Endothelial cell (in vitro differentiated cells): ENCODE measurements at places on chromosomes 2 and 18. TPM values are rescaled to one million over a fixed set of nuclear protein-coding genes. Genes with fewer than 3 reads are reported as not detected.
A peak's percentile ranks its signal among the peaks of the same experiment; 100 is the strongest.

DNA sequence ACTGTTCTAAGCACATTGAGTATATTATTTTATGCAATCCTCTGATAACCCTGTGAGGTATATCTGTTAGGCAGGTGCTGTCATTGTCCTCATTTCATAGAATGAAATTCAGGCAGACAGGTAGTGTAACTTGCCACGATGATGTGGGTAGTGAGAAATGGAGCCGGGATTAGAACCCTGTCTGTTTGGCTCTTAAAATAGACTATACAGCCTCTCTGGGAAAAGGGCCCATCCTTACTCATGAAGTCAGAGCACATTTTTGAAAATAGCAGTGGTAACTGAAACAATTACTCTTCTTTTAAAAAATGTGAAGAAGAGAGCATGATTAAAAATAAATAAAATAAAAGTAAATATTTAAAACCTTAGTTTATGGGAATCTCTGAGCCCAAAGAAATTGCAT lies 23.0 kb downstream of the FAM171B start:
- no peak overlapping the region for H3K4me3 ChIP-seq
- H3K27me3 ChIP-seq: no peaks in the 10 kb centered on the region
- H3K27ac ChIP-seq: no peak overlapping the region
- no peak for DNase-seq
- H3K36me3 ChIP-seq: no peaks in the 10 kb centered on the region

GRCh38 chr2:173204316-173204715 lies 128.7 kb downstream of the MAP3K20 start:
- no peaks in the 10 kb centered on the region for H3K36me3 ChIP-seq
- no peak for DNase-seq
- no peaks in the 10 kb centered on the region for H3K4me1 ChIP-seq
- no peak overlapping the region for H3K4me3 ChIP-seq
- no peaks in the 10 kb centered on the region for H3K27me3 ChIP-seq

DNA sequence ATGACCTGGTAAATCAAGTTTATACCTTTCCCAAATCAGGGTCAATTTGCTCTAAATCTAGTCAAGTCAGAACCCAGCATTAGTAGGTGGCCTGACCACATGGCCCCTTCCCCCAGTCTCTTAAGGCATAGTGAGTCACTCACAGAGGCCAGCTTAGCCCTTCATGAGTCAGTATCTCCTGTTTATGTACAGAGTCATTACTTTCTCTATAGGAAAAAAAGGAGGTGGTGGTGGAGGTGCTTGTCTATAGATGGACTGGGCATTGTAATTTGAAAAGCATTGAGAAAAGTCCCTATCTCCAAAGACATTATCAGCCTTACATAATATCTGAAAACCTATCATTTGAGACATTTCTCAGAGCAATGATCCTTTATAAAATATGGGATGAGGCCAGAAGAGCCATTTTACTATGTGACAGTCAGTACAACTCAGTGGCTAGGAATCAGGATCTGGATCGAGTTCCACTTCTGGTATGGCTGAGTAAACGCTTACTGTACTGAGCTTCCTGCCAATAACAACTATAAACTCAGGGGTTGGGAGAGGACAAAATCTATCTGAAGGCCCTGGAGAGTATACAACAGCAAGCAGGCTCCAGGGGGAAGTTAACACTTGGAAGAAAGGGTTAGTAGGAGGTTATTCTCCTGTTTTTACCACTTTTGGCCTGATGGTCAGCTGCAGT lies 22.5 kb upstream of the SIGLEC15 start:
- peaks cover 27% of the 10 kb centered on the region for H3K36me3 ChIP-seq
- DNase-seq: no peak
- H3K4me1 ChIP-seq: peaks cover 10% of the 10 kb centered on the region

DNA sequence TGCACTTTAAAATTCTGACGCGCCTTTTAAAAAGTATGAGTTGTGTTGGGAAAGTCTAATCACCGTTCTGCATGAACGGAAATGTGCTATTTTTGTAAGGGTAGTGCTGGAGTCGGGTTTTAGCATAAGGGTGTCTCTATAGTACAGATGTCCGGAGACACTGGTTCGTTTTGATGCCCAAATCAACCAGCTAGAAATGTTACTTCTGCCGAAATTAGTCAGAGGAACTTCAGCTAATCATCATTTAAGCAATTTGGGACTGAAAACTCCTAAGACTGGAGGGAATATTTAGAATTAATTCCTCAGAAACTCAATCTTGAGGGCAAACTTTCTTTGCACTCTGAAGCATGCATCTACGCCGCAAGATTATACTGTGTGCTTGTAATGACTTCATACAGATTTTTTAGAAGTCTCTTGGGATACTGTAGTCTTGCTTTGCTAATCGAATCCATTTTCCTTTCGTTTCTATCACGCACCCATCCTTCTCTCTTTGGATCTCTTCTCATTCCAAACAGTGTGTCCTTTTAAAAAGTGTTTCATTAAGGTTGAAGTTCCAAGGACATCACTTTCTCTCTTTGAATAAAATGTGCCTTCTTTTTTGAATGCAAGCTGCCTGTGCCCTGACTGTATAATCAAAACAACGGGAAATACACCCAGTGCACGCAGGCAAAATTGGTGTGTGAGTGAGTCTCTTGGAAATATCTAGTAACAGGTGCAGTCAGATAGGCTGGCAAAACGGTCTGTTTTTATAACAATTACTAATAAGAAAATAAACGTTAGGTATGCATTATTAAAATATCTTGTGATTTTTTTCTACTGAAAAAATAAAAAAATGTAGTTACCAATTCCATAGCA lies 270.9 kb upstream of the TCF4 start:
- H3K4me3 ChIP-seq: no peak overlapping the region
- DNase-seq: no peak
- peaks cover 3% of the 10 kb centered on the region for H3K4me1 ChIP-seq
- no peaks in the 10 kb centered on the region for H3K36me3 ChIP-seq
- H3K27ac ChIP-seq: no peak overlapping the region

DNA sequence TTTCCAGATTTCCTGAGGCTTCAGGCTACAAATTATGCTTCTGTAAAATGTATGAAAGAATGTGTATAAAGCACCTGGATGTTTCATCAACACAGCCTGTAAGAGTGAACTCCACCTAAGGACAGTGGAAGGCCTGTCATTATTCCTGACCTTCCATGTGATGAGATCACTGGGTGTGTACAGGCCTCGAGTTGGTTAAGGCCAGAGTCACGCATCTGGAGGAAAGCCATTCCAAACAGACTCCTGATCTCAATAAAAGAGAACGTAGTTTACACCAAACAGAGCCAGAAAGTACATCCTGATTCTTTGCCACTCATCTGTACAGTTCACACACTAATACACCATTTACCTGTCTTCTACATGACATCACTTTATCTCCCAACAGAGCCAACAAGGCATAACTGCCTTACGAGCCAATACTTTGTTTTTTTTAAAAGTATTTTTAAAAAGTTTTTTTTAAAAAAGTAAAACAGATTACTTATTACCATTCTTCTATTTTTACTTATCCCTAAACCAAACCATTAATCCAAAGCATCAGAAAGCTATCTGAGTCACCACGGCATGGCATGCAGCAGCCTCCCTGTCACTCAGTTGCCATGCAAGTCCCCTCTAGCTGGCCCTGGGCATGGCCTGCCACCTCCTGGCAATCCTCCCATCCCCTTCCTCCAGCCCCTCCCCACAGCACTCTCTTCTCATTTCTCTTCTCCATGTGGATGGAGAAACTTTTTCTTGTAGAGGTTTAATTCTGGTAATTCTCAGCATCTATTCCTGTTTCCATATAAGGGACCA lies 78.8 kb upstream of the TFCP2L1 start:
- H3K4me1 ChIP-seq: peaks cover 6% of the 10 kb centered on the region
- peaks cover 37% of the 10 kb centered on the region for H3K36me3 ChIP-seq
- peaks cover 2% of the 10 kb centered on the region for H3K27me3 ChIP-seq
- H3K4me3 ChIP-seq: no peak overlapping the region
- H3K27ac ChIP-seq: no peak overlapping the region

- DNase-seq: no peak
- H3K4me3 ChIP-seq: no peak overlapping the region
- no peaks in the 10 kb centered on the region for H3K4me1 ChIP-seq
- H3K36me3 ChIP-seq: peaks cover 5% of the 10 kb centered on the region
Observed at GRCh38 chr2:222248256-222248655, 50.5 kb downstream of the PAX3 start.

- peaks cover 7% of the 10 kb centered on the region for H3K4me1 ChIP-seq
- H3K36me3 ChIP-seq: no peaks in the 10 kb centered on the region
- no peaks in the 10 kb centered on the region for H3K27me3 ChIP-seq
Observed at GRCh38 chr2:166485558-166486178, 8.4 kb downstream of the SCN7A start.

DNA sequence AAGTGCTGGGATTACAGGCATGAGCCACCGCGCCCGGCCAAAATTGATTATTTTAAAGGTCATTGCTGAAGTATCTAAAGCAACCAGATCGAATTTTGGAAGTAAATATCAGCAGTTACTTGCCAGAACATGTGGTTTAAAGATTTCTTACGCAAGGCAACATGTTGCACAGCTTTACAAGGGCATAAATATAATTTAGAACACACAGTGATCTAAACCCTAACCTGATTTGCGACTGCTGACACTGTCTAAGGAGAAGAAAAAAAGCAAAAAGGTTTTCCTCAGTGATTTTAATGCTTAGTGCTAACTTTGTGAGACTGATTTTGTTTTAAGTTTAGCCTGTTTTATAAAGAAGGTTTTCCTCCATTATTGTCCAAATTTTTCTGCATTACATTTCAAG lies 569.9 kb upstream of the LINC00305 start:
- no peak for DNase-seq
- no peaks in the 10 kb centered on the region for H3K27me3 ChIP-seq
- H3K4me3 ChIP-seq: no peak overlapping the region
- H3K4me1 ChIP-seq: no peaks in the 10 kb centered on the region

DNA sequence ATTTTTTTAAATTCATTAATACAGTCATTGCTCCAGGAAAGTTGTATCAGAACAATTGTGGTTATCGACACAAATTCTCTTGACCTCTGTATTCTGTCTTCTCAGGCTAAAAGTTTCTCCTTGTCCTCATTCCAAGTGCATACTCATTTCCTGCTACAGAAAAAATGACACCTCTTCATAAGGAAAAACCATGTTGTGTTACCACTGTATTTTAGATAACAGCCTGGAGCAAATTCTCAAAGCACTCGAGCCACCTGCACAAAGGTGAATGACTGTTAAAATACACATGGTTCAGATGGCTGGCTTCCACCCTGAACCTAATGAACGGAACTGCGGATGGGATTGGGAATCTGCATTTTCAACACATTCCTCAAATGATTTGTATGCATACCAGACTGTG lies 586.5 kb downstream of the EPHA4 start:
- no peak for DNase-seq
- H3K4me1 ChIP-seq: no peaks in the 10 kb centered on the region
- H3K36me3 ChIP-seq: no peaks in the 10 kb centered on the region
- H3K4me3 ChIP-seq: no peak overlapping the region

DNA sequence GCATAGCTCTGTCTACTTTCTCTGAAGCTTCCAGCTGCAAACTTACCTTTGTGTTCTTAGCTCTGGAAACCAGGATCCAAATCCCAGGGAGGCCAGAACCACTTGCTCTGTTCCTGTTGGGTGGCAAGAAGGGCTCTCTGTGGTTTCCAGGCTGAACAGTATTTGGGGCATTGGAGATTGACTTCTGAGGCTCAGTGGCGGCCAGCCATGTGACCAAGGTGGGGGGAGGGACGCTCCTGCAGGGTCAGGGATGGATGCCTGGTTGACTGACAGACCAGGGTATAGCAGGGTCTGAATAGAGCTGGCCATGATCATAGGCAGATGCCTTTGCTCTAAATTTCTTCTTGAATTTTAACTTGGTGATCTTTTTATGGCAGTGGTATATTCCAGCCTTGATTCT lies 15.1 kb downstream of the SLC4A5 start:
- no peak overlapping the region for H3K27ac ChIP-seq
- DNase-seq: no peak
- no peaks in the 10 kb centered on the region for H3K36me3 ChIP-seq

DNA sequence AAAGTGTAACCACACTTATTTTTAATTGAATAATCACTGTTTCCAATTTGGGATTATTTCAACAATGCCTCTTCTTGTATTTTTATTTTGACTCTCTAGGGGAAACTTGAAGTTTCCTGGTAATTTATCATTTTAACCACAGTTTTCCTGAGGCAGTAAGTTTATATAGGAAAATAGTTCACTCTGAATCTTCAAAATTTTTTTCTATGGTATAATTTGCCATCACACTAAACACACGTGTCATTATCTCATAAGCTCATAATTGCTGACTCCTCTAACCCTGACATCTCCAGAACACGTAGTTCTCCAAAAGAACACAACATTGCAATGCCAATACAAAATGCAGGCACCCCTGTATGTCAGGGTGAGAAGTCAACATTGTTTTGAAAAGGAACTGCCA lies 102.2 kb upstream of the FZD7 start:
- no peak overlapping the region for H3K27ac ChIP-seq
- H3K36me3 ChIP-seq: no peaks in the 10 kb centered on the region
- no peak for DNase-seq
- no peak overlapping the region for H3K4me3 ChIP-seq

- peak overlapping the region; percentile 81 for H3K27ac ChIP-seq
- peaks cover 11% of the 10 kb centered on the region for H3K27me3 ChIP-seq
- peak overlapping the region; percentile 73 for H3K4me3 ChIP-seq
- DNase-seq: no peak
- peaks cover 39% of the 10 kb centered on the region for H3K4me1 ChIP-seq
Observed at GRCh38 chr2:73084971-73085370, 13.5 kb upstream of the SFXN5 start.

GRCh38 chr2:7625392-7626138 lies 708.4 kb downstream of the RNF144A start:
- no peaks in the 10 kb centered on the region for H3K36me3 ChIP-seq
- H3K4me3 ChIP-seq: no peak overlapping the region
- H3K4me1 ChIP-seq: no peaks in the 10 kb centered on the region
- no peaks in the 10 kb centered on the region for H3K27me3 ChIP-seq

DNA sequence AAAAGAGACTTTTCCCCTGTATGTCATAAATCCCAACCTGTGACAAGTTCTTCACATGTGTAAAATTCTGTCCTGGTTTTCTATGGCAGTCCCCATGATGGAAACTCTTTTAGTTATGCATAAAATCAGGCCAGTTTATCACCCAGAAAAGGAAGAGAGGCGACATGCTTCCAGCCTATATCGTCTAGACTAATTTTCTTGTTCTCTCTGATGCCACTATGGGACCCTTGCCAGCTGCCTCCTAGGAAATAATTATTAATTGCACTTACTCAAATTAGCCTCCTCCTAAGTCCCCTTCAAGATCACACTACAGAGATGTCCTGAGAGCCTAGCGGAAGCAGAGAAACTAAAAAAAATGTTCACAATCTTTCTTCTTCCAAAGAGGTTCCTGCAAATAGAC lies 722.4 kb downstream of the NRXN1 start:
- no peak for DNase-seq
- H3K4me3 ChIP-seq: no peak overlapping the region
- H3K36me3 ChIP-seq: no peaks in the 10 kb centered on the region
- H3K27ac ChIP-seq: no peak overlapping the region
- H3K27me3 ChIP-seq: no peaks in the 10 kb centered on the region

- no peaks in the 10 kb centered on the region for H3K36me3 ChIP-seq
- H3K4me1 ChIP-seq: peaks cover 6% of the 10 kb centered on the region
- no peaks in the 10 kb centered on the region for H3K27me3 ChIP-seq
- no peak for DNase-seq
- H3K27ac ChIP-seq: no peak overlapping the region
Observed at GRCh38 chr18:63895190-63895589, 7.7 kb downstream of the SERPINB2 start.

The ELP2 gene
- 90.5 TPM for total RNA-seq

The CELF4 gene
- 0.44 TPM for total RNA-seq

The HRH4 gene
- total RNA-seq: not detected

The PID1 gene
- not detected for total RNA-seq
